ENCODE measurements at places on chromosomes 3 and 15.

DNA sequence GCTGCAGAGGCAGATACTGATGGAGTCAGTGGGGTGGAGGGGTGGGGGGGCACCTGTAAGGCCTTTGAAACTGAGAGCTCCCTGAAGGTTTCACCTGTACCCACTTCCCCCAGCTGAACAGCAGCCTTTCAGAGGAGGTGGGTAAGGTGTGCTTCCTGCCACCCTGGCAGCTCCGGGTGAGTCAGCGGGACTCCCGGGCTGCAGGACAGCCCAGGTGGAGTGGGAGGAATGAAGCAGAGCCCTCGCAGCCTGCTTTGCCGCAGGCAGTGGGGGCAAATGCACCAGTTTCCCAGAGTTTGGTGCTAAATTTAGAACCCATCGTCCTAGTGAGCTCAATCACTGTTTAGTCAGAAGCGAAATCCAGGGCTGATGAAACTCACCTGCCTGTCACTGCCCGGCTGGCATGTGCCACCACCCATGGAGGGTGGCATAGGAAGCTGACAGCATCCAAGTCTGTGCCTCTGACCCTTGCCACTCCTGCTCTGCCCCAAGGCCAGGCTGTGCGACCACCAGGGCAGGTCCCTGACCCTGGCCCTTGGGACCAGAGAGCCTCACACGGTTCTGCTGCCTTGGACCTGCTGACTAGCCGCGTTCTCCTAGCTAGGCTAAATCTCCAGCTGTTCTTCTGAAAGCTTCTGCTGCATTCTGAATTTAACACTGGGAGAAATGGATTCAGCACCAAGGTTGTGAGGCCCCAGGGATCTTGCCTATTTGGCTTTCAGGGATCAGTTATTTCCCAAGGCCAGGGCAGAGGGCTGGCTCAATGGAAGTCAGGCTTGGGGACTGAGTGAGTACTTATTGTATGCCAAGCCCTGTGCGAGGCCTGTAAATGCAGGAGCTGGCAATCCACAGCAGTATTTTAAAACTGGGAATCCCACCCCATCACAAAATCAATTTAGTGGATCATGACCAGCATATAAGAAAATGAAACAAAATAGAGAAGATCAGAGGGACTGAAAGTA lies 67.3 kb upstream of the RASGRF1 start:
- DNase-seq: no peak

GRCh38 chr15:91227117-91227516 lies 127.1 kb downstream of the SV2B start:
- no peak for DNase-seq

DNA sequence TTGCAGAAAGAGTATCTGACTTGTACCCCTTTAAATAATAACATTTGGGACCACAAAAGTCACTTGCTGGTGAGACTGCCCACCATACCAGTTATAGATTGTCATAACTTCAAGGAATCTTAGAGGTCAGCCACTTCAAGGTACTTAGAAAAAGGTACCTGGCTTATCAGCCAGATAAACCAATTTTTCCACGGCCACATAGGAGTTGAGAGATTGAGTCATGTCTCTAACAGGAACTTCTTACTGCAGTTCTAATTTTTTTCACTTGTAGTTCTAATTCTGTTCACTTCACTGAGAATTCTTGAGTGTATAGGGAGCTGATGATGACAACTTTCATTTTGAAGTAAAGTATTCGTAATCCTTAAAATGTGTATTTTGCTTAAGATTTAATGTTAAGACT lies 317.1 kb upstream of the CBLB start:
- no peak for DNase-seq

GRCh38 chr3:44041726-44042125 lies 200.0 kb upstream of the TOPAZ1 start:
- DNase-seq: no peak
